ENCODE measurements at places on chromosomes 16 and 17.
A peak's percentile ranks its signal among the peaks of the same experiment; 100 is the strongest.

GRCh38 chr16:9900576-9900975, 281.7 kb downstream of the GRIN2A start:
- DNase-seq: no peak

DNA sequence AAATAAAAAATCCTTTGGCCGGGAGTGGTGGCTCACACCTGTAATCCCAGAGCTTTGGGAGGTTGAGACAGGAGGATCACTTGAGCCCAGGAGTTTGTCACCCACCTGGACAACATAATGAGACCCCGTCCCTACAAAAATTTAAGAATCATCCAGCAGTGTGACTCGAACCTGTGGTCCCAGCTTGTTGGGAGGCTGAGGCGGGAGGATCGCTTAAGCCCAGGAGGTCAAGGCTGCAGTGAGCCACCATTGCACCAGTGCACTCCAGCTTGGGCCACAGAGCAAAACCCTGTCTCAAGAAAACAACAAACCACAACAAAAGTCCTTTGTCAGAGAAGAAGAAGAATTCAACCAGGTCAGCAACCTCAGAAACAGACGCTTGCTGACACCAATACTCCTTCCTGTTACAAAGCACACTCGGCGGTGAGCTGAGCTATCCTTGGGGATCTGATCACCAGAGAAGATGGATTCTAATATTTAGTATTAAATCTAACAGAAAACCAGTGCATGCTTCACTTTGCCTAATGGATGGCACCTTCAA, 12.9 kb upstream of the PVALEF start:
- no peak for DNase-seq

DNA sequence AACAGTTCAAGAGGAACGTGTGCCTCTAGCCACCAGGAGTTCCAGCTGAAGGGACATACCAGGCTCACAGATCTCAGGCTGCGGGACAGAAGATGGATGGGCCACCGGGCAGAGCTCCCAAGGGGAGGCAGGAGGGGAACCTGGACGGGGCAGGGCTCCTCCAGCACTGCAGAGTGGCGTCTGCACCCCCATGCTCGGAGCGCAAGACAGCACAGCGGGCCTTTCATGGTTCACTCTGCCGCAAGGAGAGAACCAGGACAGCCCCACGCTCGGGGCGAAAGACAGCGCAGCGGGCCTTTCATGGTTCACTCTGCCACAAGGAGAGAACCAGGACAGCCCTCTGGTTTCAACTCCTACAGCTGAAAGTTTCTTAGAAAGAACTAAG, 20.6 kb downstream of the SLC38A10 start:
- DNase-seq: no peak

GRCh38 chr17:975371-975915, 4.1 kb downstream of the NXN start:
- no peak for DNase-seq

DNA sequence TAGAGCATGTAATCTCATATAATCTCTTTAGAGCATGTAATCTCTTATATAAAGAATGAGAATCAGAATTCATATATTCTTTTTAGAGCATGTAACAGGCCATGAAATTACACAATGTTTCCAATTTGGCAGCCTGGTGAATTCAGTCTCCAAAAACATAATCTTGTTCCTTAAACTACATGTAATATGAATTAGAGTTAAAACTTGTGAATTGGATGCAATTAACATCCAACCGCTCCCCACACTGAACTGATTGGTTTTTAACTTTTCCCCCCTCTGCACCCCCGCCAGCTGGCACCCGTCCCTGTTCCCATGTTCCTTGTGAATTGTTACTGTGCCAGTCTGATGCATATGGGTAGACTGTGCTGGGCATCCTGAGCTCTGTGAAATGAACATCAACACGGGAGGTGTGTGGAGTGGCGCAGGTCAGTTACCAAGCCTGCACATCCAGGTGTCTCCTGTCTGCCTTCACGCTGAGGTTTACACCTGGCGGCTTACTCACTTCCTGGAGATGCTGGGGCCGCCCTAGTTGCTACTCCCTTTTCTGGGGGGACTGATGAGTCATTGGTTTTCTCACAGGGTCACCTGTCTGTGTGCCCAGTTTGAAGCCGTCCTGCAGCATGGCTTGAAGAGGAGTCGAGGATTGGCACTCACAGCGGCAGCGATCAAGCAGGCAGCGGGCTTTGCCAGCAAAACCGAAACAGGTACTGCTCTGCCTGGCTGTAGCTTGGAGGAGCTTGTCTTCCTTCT, 50.4 kb downstream of the SNX29 start:
- DNase-seq: no peak

- no peak for DNase-seq
These were observed 21.8 kb upstream of the ZKSCAN2 start for GRCh38 chr16:25279491-25279890.

GRCh38 chr16:86787538-86787937, 209.2 kb downstream of the FOXL1 start:
- DNase-seq: no peak

DNA sequence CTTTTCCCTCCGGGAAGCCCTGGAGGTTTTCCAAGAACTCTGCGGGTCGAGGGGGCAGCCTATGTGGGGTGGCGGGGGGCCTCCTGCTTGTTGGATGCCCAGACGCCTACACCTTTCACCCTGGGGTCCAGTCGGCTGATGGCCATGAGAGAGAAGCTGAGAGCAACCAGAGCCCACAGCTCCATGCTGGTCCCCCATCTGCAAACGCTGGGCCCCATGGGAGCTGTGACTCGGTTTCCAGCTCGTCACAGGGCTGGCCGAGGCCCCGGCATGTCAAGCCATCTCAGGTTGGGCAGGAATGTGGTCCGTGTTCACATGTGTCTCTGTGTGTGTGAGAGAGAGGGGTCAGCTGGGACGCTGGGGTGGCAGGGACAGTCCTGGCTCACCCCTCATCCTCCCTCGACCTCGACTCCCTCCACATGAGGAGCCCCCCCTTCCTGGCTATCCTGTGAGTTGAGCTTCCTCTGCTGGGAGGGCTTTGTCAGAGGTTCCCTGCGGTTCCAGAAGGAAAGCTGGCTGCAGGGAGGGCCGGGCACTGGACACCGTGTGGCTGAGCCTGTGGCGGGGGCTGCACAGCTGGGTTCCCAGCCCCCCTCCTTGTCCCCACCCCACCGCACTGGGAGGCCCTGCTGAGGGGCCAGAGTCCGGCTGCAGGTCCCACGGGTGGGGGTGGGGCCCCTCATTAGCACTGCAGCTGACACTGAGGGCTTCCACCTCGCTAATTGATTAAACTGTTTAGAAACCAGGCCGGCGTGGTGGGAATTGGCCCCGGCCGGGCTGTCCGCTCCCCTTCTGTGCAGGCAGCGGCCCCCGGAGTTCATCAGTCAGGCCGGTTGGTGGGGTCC, 19.1 kb downstream of the METRNL start:
- DNase-seq: no peak

- DNase-seq: no peak
These were observed 6.6 kb upstream of the SLC12A3 start for GRCh38 chr16:56858374-56858773.

DNA sequence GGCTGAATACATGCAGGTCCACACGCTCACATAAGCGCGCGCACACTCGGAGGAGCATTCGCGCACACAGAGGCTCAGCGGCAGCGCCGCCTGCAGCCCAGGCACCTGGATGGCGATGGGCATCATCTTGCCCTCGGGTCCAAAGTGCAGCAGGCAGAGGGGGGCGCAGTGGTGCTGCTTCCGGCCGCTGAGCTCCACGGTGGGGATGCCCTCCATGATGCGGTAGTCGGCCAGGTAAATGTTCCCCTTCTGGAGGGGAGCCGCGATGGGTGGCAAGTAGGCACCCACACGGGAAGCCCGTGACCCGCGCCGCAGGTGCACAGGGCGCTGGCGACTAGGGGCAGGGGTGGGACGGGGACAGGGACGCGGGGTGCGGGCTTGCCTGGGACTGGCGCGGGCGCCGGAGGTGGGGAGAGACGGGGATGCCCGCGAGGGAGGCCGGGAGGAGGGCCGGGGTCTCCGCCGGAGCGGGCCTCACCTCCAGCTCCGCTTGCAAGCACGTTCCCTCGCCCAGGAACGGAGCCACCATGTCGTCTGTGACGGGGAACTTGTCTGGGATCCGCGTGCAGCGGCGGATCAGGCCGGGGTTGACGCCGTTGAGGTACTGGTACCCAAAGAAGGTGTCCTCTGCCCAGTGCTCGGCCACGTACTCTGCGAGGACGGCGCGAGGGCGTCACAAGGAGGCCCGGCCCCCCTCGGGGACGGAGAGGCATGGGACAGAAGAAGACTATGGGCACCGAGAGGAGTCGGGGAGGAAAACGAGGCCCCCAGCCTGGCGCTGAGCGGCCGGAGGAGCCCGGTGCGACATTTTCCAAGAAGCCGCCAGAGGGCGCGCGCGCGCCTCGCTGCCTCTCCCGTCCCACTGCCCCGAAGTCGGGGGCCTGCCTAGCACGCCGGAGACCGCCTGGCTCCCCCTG, 8.0 kb downstream of the ALOX12B start:
- DNase-seq: peak; percentile 68

GRCh38 chr16:6063526-6063925, 965.9 kb upstream of the EEF2KMT start:
- no peak for DNase-seq

GRCh38 chr16:31022544-31023251, 10.7 kb upstream of the STX4 start:
- DNase-seq: no peak

- DNase-seq: no peak
These were observed 7.2 kb downstream of the CPPED1 start for GRCh38 chr16:12796498-12796897.

DNA sequence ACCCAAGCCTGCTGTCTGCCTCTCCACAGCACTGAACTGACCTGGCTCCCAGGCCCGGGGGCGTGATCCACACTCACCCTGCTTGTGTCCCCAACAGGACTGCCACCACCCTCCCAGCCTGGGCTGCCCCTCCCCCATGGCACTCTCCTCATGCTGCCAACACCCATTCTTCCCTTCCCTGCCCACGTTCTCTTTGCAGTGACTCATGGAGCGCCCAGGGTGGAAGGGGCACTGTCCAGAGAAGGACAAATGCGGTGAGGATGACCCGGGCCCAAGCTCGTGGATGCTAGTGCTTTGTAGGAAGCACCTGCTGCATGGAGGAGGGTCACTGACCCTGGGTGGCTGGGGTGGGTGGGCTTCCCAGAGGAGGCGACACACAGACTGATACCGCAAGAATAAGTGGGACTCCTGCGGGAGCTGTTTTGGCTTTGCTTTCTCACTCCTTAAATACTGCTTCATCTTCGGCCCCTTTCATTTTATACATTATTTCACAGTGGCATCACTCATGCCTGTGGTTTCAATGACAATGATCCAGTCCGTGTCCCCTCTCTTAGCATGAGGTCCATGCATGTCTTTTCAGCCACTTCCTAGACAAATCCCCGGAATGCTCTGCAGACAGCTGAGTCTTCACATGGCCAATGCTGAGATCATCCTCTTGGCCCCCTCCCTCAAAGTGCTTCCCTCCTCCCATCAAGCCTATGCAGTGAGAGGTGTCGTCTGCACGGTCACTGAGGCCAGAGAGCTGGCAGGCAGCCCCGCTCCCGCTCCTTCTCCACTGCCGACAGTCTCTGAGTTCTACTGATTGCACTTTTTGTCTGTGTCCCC, 17.6 kb downstream of the CDK5R1 start:
- no peak for DNase-seq

DNA sequence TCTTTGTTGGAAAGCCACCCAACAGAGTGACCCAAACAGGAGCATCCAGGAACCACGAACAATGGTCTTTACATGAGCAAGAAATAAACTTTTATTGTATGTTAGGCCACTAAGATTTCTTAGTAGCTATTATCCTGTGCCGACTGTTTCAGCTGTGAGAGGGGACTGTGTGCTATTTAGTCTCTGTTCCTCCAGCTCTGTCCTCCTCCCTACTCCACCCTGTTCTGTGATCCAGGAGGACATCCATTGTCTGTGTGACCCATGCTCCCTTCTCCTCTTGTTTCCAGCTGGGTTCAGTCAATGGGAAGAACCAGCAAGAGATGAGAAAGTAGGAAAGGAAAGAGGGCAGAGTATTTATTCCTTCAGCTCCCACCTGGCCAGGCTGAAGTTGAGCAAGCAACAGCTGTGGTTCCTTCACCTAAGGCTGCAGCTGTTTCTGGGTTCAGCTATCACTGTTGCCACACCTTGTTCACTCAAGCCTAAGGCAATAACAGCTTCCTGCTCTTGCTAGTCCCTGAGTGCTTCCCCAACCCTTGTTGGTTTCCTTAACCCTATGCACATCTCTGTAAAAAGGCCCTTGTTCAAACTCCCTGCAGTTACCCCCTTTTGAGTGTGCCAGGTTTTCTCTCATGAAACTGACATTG, 14.9 kb upstream of the B4GALNT2 start:
- no peak for DNase-seq

DNA sequence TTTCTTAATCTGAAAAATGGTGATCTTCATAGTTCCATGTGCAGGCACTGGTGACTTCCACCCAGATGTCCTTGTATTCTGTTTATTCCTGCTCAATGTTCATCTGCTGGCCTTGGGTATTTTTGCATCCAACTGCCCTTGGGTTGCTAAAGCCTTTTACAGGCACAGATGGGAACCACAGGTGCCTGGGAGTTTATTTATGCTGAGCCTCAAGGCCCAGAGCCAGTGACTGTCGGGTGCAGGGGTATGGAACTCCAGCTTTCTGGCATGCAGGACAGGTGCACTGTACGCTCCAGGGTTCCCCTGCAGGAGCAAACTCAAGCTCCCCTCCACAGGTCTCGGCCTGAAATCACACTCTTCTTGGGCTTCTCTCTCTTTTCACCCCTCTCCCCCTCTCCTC, 22.3 kb downstream of the DYNLRB2 start:
- no peak for DNase-seq

GRCh38 chr17:75565066-75565465, 22.5 kb upstream of the MYO15B start:
- no peak for DNase-seq

DNA sequence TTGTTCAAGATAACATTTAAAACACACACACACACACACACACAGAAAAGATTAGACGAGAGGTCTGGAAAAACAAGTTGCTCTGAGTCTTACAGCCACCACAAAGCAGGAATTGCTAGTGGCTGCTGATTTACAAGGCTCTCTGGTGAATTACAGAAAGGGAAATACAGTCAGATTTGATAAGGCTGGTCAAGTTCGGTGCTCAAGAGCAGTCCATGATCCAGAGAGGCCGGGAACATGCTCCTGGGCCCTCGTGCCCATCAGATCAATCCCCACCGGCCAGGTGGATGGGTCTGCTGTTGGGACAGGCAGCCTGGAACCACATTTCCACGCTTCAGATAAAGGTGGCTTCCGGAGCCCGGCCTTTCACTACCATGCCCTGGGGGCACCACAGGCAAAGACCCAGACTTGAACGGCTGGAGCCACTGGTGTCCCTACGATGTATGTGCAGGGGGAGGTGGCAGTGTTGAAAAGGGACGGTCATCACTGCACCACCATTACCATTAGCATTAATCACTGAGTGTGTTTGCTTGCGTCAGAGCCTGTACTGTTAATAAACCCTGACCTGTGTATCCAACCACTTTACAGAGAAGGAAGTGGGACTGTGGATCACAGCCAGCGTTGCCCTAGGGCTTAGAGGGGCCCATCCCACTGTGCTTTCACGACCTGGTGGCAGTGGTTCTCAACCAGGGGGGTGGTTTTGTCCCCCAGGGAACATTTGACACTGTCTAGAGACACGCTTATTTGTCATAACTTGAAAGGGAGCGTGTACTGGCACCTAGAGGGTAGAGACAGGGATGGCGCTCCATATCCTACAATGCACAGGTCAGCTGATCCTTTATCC, 95.1 kb downstream of the XYLT1 start:
- DNase-seq: no peak

All from activated CD4-positive, alpha-beta T cell treated with anti-CD3 and anti-CD28 coated beads for 1 hour (primary cell).